Thoracic aorta (tissue), 2 donors: ENCODE measurements at places on chromosomes 3 and 15.
A peak's percentile ranks its signal among the peaks of the same experiment; 100 is the strongest.

- H3K4me3 ChIP-seq: no peak overlapping the region
- no peaks in the 10 kb centered on the region for H3K36me3 ChIP-seq
Observed at GRCh38 chr3:132445817-132446216, 28.5 kb downstream of the DNAJC13 start.

DNA sequence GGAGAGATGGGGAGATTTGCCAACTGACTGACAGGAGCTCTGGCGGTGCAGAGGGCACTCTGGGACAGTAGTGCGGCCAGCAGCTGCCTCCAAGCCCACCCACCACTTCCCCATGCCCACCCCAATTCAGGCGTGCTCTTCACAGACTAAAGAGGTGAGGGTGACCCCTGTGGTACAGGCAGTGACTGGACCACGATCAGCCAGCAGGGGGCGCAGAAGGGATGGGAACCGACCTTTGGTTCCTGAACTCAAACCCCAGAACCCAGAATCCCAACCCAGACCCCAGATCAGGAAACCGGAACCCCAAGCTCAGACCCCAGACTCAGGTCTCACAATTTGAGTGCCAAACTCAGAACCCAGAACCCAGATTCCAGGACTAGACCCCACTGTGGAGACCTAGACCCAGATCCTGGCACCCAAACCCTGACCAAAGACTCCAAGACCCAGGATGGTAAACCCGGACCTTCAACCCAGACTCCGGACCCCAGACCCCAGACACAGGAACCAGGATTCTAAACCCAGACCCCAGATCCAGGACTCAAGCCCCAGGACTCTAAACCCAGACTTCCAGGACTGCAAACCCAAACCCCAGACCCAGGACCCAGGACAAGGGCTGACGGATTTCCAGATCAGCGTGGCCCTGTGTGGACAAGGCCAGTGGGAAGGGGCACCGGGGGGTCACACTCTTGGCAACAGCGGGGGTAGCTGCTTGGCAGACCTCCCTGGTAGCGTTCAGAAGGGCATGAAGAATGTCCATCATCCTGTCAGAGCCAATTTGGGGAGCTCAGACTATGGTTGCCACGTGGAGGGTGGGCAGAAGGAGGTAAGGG lies 3.7 kb upstream of the MYL3 start:
- DNase-seq: peak; percentile 36
- H3K4me3 ChIP-seq: peak overlapping the region; percentile 3
- peaks cover 20% of the 10 kb centered on the region for H3K4me1 ChIP-seq
- no peaks in the 10 kb centered on the region for H3K27me3 ChIP-seq
- H3K27ac ChIP-seq: peak overlapping the region; percentile 2

GRCh38 chr3:184472723-184473428 lies 88.7 kb upstream of the EPHB3 start:
- peak overlapping the region; percentile 35 for H3K27ac ChIP-seq
- no peak for DNase-seq
- H3K4me1 ChIP-seq: no peaks in the 10 kb centered on the region
- no peak overlapping the region for H3K4me3 ChIP-seq
- no peaks in the 10 kb centered on the region for H3K27me3 ChIP-seq

DNA sequence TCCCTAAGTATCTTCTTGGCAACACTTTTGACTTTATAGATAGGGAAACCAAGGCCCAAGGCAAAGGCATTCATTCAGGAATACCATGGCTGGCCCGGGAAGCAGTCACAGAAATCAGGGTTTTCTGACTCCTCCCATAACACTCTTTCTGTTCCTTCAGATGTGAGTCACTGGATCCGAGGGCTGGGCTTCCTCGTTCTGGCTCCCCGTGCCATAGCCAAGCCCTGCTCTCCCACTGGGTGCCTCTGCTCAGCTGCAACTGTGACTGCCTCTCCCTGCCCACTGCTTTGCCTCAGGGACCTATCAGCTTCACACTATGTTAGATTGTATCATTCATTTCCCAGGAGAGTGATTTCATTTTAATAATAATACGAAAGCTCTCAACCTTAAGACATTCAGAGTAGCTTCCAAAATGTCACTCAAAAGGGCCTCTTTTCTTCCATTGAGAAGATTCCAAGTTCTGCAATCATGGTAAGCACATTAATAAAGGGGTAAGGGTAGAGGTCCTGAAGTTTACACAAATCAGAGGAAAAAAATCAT lies 50.2 kb downstream of the GABRB3 start:
- H3K27ac ChIP-seq: no peak overlapping the region
- no peaks in the 10 kb centered on the region for H3K4me1 ChIP-seq
- DNase-seq: no peak

DNA sequence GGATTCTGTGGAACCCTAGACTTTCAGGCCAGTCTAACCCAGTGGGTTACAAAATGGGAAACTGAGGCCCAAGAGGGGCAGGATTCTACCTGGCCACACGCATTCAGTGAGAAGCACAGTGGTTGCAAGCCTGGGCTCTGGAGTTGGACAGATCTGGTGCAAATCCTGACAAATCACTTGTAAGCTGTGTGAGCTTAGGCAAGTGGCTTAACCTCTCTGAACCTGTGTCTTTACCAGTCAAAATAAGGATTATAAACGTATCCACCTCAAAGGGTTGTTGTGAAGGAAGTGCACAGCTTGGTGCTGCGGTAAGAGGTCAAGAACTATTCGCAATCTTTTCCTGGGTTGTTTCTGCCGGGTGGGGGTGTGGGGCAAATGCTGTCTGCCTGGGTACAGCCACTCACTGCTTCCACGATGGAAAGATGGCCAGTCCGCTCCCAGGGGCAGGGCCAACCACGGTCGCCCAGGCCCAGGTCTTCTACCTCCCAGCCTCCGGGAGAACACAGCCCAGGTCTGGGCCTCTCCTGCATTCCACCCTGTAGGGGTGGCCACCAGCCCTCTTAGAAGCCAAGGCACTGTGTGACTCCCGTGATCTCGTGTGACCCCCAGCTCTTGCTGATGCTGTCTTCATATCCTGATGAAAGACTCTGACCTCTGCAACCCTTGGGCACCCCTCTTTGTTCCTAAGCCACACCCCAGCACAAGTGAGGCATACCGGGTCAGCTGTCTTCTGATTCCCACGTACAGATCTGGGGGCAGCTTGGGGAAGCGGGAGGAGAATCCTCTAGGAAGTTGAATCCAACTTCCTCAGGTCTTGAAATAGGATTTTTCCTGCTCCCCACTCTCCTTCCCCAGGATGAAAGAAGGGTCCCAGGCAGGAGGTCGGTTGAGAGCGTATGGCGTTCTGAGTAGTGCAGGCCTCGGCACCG lies 1.5 kb downstream of the CHRNA3 start:
- H3K36me3 ChIP-seq: no peaks in the 10 kb centered on the region
- peaks cover 14% of the 10 kb centered on the region for H3K27me3 ChIP-seq
- H3K4me1 ChIP-seq: peaks cover 19% of the 10 kb centered on the region
- H3K4me3 ChIP-seq: peak overlapping the region; percentile 64
- DNase-seq: no peak

- H3K4me3 ChIP-seq: peak overlapping the region; percentile 87
- no peak for DNase-seq
- peak overlapping the region; percentile 78 for H3K27ac ChIP-seq
Observed at GRCh38 chr15:40328176-40328575, 4.7 kb downstream of the INAFM2 start.

DNA sequence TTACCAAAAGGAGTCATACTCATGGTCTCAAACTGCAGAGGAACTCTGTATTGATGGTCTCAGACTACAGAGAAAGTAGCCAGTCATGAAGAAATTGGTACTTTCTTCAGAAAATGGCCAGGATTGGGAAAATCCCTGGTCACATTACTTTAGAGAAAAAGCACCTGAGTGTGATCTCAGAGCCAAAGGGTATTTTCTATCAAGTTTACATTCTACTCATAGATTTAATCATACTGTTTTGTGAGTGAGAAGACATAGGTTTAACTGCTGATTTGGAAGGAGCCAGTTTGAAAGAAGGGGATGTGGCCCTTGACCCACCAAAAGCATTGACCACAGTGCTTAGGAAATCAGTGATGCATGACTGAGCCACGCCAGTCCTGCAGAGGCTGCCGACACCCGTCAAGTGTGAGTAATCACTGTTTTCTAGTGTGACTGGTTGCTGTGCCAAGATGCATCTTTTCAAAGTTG lies 203.6 kb downstream of the AKAP13 start:
- H3K4me1 ChIP-seq: peaks cover 68% of the 10 kb centered on the region
- DNase-seq: no peak
- no peaks in the 10 kb centered on the region for H3K27me3 ChIP-seq
- no peak overlapping the region for H3K27ac ChIP-seq
- peak overlapping the region; percentile 68 for H3K4me3 ChIP-seq
- no peaks in the 10 kb centered on the region for H3K36me3 ChIP-seq

DNA sequence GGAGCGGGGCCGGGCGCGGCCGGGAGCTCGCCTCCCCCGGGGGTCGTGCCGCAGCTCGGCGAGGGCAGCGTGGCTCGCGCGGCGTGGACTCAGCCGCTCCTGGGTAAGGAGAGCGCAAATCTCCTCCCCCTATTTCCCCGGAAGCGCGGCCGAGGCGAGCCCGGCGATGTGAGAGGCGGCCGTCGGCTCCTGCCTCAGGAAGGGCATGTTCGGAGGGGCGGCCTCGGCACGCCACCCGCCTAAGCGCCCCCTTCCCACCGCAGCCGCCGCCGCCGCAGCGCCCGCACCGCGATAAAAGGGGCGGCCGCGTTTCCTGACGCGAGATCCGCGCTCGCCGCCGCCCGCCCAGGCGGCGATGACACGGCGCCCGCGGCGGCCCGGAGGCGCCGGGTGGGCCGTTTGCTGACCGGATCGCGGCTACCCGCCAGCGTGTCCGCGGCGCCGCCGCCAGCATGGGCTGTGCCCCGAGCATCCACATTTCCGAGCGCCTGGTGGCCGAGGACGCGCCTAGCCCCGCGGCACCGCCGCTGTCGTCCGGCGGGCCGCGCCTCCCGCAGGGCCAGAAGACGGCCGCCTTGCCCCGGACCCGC lies at the start of gene PDE8A:
PDE8A (plus strand) TSS at position 146 of the 590 bp plus-strand sequence; CDS start at position 453, 307 bp downstream.
- peak within 1 kb of the TSS; percentile 90 for H3K27ac ChIP-seq
- no peak for DNase-seq
- no peaks in the 10 kb centered on the region for H3K27me3 ChIP-seq
- peak within 1 kb of the TSS; percentile 91 for H3K4me3 ChIP-seq

GRCh38 chr3:20916951-20917606 lies 731.1 kb upstream of the SGO1 start:
- no peak for DNase-seq
- H3K36me3 ChIP-seq: no peaks in the 10 kb centered on the region
- no peak overlapping the region for H3K4me3 ChIP-seq
- H3K27ac ChIP-seq: no peak overlapping the region

DNA sequence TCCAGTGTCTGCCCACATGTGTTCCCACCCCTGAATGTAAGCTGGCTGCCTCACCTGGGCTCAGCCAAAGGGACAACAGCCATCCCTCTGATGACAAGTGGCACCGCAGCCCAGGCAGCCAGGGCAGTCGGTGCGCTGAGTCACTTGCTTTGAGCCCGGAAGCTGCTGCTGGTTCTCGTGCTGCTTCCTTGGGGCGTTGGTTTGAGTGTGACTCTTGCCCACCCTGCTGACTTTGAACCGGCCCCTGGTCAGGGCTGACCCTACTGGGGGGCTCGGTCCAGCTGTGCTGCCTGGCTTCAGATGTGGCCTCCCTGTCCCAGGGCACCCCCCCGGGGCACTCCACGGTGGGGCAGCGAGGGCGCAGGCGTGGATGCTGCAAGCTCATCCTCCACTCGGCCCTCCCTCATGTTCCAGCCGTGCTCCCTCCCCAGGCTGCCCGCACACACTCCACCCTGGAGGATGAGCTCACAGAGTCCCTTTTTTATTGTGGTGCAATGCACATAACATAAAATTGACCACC lies 62.1 kb downstream of the EFCAB12 start:
- no peak for DNase-seq
- H3K36me3 ChIP-seq: no peaks in the 10 kb centered on the region
- H3K27me3 ChIP-seq: no peaks in the 10 kb centered on the region
- no peak overlapping the region for H3K4me3 ChIP-seq
- no peak overlapping the region for H3K27ac ChIP-seq
- no peaks in the 10 kb centered on the region for H3K4me1 ChIP-seq
